ENCODE measurements at places on chromosomes 5 and 9. TPM values are rescaled to one million over a fixed set of nuclear protein-coding genes. Genes with fewer than 3 reads are reported as not detected.
A peak's percentile ranks its signal among the peaks of the same experiment; 100 is the strongest.

Gene PCDHB16
- 0.92 TPM for total RNA-seq

DNA sequence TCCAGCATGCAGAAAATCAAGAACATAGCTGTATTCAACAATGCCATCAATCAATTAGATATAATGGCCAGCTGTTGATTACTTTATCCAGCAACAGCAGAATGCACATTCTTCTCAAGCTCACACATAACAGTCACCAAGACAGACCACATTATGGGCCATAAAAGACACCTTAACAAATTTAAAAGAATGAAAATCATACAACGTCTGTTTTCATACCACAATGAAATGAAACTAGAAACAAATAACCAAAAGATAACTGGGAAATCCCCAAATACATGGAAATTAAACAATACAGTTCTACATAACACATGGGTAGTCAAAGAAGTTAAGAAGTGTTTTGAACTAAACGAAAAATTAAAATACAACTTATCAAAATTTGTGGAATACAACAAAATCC lies 130.9 kb upstream of the GNA14 start:
- no peak for DNase-seq

DNA sequence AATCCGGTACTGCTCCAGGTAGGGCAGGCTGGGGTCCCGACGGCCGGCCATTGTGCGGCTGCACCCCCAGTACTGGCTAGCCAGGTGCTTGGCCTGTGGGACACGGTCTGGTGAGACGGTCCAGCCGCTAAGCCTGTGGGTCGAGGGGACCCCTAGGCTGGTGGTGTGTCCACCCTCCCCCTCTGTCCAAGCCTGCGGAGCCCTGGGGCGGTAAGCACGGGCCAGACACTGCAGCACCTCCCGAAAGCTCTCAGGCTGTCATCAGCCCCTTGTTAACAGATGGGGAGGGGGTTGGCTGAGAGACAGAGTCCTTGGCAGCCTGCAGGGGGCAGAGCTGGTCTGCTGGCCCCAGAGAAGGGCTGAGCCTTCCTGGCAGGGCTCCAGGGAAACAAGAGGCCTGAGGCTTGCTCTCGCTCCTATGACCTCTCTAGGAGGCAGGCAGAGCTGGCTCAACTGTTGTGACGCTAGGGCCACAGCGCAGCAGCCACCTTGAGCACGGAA lies 11.8 kb upstream of the MRNIP start:
- DNase-seq = no peak

DNA sequence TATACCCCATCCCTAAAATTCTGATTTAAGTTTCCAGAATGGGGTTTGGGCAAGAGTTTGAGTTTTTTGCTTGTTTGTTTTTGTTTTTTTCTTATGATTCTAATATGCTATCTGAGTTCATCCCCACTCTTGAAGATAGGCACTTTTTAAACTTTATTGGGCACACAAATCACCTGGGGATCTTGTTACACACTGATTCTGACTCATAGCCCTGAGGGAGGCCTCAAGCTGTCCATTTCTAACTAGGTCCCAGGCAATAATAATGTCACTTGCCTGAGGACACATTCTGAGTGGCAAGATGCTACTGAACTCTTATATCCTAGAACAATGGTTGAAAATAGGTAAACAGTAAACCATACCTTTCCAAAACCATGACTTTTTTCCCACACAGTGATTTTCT lies 22.8 kb upstream of the ABLIM3 start:
- no peak for DNase-seq

Gene CCL19
- not detected for total RNA-seq

GRCh38 chr5:14143546-14143840 lies 351 bp downstream of the TRIO start:
- no peak for DNase-seq

GRCh38 chr9:76013809-76014208 lies 123.3 kb downstream of the PCSK5 start:
- no peak for DNase-seq

DNA sequence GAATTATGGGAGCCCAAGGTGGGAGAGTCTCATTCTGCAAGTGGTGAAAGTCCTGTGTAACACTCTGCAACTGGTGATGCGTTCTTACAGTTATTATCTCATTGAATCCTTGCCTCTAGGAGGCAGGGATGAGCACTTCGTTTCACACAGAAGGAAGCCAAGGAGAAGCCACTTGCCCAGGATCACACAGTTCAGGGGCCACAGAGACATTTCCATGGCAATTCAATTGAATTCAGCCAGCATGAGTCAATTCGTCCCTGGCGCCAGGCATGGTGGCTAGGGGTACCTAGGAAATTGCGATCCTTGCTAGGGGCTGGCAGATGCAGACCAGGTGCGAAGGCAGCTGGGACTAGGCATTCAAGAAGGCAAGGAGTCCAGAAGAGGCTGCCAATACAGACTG lies 26.2 kb downstream of the LHX2 start:
- DNase-seq = no peak

Gene SLC23A1
- not detected for total RNA-seq

Gene FAM81B
- 0.75 TPM for total RNA-seq

Gene LCN15
- total RNA-seq = not detected

- no peak for DNase-seq
Observed at GRCh38 chr9:129773262-129774048, 20.6 kb upstream of the PTGES start.

DNA sequence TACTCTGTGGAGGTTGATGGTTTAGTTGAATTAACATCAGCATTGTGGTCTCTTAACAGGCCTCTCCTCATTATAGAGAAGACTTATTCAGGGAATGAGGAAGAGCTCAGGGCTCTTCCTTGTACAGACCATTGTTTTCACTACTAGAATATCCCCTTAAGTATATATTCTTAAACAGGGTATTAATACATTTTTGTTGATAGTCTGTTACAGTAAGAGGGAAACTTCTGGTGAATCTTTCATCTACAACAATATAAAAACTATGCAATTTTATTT lies 330.7 kb downstream of the ADGRV1 start:
- no peak for DNase-seq

- DNase-seq = no peak
Observed at GRCh38 chr9:81980568-81980967, 8.0 kb upstream of the SPATA31D1 start.

Gene TICAM2
- total RNA-seq = 0.55 TPM

Gene FAM170A
- total RNA-seq = not detected

DNA sequence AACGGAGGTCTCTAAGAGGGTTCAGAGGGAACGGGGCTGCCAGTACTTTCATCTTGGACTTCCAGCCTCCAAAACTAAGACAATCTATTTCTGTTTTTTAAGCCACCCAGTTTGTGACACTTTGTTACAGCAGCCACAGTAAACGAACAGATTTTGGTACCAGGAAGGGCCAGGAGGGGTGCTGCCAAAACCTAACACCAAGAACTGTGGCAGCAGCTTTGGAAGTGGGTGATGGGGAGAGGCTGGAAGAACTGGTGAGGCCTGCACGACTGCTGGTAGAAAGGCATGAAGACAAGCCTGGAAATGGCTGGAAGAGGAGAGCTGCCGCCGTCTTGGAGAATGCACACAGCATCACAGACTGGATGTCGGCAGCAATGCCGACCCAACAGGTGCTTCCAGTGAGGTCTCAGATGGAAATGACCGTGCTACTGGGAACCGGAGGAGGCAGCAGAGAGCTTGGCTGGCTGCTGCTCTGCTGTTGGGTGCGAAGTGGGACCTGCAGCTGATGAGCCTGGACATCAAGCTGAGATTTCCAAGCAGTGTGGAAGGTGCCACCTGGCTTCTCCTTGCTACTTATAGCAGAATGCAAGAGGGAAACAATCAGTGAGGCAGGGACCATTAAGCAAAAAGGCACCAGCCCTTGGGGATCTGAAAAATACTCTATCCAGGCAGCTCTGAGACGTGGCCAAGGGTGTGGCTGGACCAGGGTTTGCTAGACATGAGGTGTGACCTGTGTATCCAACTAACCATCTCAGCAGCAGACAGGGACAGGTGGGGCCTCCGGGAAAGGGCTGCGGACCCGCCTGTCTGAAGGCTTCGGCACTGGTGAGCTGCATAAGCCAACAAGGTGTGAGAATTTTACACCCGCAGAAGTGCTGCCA lies 4.7 kb upstream of the TMEM210 start:
- no peak for DNase-seq

GRCh38 chr9:128007566-128008138 lies 26.9 kb upstream of the EEIG1 start:
- peak; percentile 80 for DNase-seq

Gene TMOD1
- 0.08 TPM for total RNA-seq

DNA sequence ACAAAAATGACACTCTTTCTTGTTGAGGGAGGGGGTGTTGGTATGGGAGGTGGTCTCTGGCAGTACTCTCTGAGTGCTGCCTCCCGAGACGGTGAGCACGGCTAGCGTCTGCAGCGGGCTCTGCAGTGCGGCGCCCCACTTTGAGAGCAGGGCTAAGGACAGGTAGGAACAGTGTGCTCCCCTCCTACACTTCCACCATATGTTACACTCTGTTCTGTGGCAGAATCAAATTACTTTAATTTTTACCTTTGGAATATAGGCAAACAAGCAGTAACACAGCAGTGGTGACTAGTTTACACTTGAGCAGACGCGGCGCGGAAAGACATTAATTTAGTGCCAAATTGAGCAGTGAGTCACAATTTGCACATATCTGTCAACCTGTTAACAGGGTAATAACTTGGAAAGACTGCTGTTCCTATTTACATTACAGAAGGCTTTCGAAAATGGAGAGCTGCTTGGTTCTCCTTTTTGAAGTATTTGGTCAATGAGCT lies 136.3 kb downstream of the MED27 start:
- no peak for DNase-seq

DNA sequence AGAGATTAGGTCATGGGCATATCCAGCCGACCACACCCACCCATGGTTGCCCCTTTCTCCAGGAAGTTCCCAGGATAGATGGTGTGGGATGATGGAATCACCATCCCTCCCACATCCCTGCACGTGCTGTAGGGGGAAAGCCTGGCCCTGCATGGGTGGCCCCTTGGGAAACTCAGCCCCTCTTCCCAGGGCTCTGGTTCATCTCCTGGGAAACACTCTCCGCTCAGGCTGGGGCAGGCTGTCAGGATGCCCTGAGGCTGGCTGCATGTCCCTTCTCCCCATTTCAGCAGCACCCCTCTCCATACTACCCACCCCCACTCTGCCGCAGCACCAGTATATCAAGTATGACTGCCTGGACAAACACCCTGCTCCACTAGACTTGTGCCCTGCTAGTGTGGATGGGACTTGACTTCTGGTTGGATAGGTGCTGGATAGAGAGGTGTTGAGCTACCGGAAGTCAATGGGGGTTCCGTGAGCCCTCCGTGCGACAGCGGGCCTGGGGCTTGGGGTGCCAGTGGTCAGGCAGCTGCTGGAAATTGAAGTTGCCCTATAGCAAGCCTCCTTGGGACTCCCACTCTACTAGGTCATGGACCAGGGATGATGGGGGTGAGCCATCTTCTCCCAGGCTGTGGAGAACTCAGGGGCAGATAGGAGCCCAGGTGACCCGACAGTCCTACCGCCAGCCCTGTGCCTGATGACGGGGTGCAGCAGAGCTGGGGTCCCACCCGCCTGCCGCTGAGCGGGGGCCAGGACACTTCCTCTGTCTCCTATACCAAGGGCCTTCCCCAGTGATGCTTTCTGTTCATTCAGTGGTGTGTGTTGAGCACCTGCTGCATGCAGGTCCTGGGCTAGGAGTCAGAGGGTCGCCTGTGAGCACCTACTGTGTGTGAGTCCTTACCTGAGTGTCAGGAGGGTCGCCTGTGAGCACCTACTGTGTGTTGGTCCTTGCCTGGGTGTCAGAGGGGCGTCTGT lies 69.4 kb upstream of the COL5A1 start:
- no peak for DNase-seq

GRCh38 chr9:133950192-133950591 lies 41.9 kb downstream of the VAV2 start:
- no peak for DNase-seq

DNA sequence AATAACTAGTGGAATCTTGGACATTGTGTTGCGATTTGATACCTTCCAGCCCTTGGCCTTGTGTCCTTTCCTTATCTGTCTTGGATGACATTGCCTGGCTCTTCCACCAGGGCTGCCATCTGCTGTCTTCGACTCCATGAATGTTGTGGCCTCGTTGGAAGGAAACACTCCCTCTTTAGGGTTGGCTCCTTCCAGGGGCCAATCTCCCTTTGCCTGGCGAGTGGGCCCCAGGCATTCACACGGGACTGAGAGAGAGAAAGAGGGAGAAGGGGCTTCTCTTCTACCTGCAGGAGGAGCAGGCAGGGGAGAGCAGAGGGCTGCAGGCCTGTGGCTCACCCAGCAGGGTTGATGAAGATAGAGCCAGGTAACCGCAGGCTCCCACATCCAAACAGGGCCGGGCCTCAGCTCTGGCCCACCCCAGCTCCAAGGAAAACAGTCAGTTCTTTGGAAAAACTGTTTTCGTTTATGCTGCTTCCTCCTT lies 31.3 kb downstream of the FGF1 start:
- no peak for DNase-seq

Gene SERF1A
- total RNA-seq = 7.8 TPM

- no peak for DNase-seq
Observed at GRCh38 chr5:169805527-169805934, 168.5 kb downstream of the DOCK2 start.
